K562 (cell line): ENCODE measurements at places on chromosomes 12 and 14. TPM values are rescaled to one million over a fixed set of nuclear protein-coding genes. Genes with fewer than 3 reads are reported as not detected.

The ADAM20 gene
- not detected in 2 replicates for polyA plus RNA-seq

The SINHCAF gene
- polyA plus RNA-seq = 76.8 and 105 TPM in 2 replicates

The VWF gene
- polyA plus RNA-seq = not detected in 2 replicates

The CCDC177 gene
- polyA plus RNA-seq = not detected in 2 replicates

The FAR2 gene
- 5.0 and 6.6 TPM in 2 replicates for polyA plus RNA-seq

The NELL2 gene
- 0.45 and 1.6 TPM in 2 replicates for polyA plus RNA-seq

DNA sequence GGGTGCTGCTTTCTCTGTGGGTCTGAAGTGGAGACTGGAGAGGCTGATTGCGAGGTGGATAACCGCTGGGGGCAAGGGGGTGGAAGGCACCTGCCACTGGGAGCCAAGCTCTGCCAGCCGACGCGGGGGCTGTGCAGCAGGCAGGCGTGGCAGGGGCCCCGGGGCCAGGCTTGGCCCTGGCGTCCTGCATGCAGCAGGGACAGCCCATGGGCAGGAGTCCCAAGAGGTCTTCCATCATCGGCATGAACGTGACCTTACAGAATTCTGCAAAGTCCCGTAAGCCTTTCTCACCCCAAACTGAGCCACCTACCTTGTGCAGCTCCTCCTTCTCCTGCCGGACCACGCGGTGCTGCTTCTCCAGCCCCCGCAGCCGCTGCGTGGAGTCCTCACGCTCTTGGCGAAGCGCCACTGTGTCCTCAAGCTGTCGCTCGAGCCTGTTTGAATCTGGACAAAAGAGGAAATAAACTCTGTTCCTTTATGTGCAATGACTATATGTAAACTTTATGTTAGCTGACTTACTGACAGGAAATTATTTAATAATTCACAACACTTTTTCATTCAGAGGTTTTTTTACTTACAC lies 51.3 kb downstream of the AMN start:
- H3K27me3 ChIP-seq = no peaks in the 10 kb centered on the region
- H3K4me3 ChIP-seq = no peak overlapping the region
- peaks cover 51% of the 10 kb centered on the region; the same call in 2 of the 3 replicates for H3K36me3 ChIP-seq
- no peak for DNase-seq

DNA sequence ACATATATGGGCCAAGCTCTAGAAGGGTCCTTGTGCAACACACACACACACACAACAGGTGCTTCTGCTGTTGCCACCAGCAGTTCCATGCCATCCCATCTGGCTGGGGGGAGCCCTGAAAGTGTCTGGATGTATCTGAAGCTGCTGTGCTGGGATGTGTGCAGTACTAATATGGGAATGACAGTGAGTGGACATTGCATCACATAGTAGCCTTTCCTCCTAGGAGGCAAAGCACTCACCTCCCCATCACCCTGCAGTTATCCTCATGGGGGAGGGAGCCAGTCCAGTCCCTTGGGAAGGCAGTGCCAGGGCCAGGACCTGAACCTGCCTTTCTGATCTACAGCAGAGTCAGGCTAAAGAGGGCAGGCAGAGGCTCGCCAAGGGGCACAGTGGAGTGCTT lies 208.9 kb downstream of the CACNA1C start:
- H3K27me3 ChIP-seq = no peaks in the 10 kb centered on the region; the same call in 1 of the 2 replicates
- H3K4me3 ChIP-seq = no peak overlapping the region
- no peaks in the 10 kb centered on the region for H3K4me1 ChIP-seq
- no peak overlapping the region for H3K27ac ChIP-seq
- DNase-seq = no peak

- H3K27ac ChIP-seq = peak overlapping the region; percentile 6; the same call in 1 of the 3 replicates
- no peaks in the 10 kb centered on the region for H3K27me3 ChIP-seq
- H3K4me3 ChIP-seq = no peak overlapping the region
- H3K4me1 ChIP-seq = peaks cover 23% of the 10 kb centered on the region
Observed at GRCh38 chr12:113208041-113208934, 13.0 kb upstream of the TPCN1 start.

DNA sequence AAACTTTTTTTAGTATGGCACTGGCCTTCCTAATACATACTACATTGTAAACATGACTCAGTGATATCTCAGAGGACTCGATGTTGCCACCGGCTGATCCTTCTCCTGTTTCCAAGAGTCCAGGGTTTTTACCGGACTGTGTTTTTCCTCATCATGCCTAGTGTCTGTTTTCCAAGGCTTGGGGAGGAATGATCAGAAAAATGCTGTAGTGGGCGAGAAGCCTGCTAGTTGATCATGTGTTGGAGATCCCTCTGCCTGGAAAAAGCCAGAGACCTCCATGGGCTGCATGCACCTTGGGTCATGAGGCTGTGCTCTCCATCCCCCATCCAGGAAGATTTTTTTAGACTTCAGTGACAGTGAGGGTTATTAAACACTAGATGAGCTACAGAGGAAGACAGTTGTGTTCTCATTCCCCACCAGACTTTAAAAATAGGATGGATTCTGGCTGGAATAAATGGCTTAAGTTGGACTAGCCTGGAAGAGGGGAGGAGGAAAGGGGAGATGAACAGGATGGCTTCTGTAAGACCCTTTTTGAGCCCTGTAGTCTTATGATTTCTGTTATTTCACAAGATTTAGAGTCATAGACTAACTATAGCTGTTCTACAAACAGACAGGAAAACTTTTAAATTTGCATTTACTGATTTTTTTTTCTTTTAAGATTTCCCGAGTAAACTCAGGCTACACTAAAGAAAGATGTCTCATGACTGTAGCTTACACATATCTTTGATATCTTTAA lies 145.7 kb downstream of the SAMD4A start:
- H3K27ac ChIP-seq = no peak overlapping the region
- no peak overlapping the region for H3K4me3 ChIP-seq
- no peak for DNase-seq
- 0 out of 2 replicates have a peak, but pooled peaks cover 1% of the 10 kb centered on the region for H3K4me1 ChIP-seq
- peaks cover 18% of the 10 kb centered on the region; the same call in 2 of the 3 replicates for H3K36me3 ChIP-seq

DNA sequence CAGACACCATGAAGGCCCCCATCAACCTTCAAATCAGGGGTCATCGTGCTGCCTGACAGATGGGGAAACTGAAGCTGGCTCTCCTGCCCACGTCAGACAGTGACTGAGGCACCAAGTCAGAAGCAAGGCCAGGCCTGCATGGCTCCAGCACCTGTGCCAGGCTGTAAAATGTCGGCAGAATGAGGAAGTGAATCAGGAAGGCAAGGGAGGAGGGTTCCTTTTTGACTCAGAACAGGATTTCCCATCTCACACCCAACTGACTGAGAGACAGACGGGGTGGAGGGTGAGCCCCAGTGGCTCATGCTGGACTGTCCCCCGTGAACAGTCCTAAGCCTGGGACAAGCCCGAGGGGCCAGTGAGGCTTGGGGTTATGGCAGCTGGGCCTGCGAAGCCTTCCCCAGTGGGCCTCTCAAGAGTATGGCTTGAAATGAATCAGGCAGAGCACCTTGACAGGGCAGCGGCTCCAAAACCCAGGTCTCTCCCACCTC lies 20.9 kb downstream of the SYNE3 start:
- H3K36me3 ChIP-seq = no peaks in the 10 kb centered on the region
- no peaks in the 10 kb centered on the region for H3K4me1 ChIP-seq
- DNase-seq = no peak
- no peak overlapping the region for H3K27ac ChIP-seq
- H3K4me3 ChIP-seq = no peak overlapping the region

DNA sequence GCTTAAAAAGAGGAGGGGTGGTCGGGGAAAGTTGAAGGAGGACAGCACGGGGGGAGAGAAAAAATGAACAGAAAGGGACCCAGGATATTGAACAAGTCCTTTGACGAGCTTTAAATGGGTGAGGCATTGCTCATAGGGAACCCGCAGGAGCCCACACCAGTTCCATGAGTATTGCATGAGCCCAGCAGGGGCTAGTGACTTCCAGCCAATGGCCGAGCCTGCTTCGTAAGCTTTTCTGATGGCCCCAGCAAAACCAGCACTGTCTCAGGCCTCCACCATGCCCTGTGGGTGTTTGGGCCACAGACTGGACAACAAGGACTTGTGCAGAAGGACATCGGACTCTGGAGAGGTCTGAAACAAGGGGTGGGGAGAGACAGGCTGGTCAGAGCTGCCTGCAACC lies 109.5 kb downstream of the ZFP36L1 start:
- H3K4me3 ChIP-seq = no peak overlapping the region
- H3K36me3 ChIP-seq = no peaks in the 10 kb centered on the region
- no peaks in the 10 kb centered on the region for H3K4me1 ChIP-seq

GRCh38 chr14:95141684-95142083 lies 15.6 kb downstream of the DICER1 start:
- H3K36me3 ChIP-seq = peaks cover 3% of the 10 kb centered on the region; the same call in 1 of the 3 replicates
- no peak for DNase-seq
- no peaks in the 10 kb centered on the region for H3K27me3 ChIP-seq
- H3K4me3 ChIP-seq = no peak overlapping the region
- H3K4me1 ChIP-seq = no peaks in the 10 kb centered on the region
- no peak overlapping the region for H3K27ac ChIP-seq

DNA sequence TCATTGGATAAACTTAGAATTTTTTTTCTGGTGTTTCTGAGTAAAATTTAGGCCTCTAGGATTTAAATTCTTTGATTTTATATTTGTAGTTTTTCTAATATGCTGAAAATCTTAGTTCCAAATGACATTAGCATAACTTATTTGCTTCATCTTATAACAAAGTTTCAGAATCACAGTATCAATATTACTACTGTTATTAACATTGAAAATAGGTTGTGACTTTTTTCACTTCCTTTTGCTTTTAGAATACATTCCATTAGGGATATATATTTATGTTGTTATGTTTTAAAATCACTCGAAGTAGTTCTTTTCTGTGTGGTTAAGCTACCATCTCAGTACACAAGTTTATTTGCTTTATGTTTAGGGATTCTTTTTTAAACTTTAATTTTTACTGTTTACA lies 12.8 kb downstream of the RAB3IP start:
- no peaks in the 10 kb centered on the region for H3K27me3 ChIP-seq
- H3K4me1 ChIP-seq = no peaks in the 10 kb centered on the region
- no peak overlapping the region for H3K4me3 ChIP-seq
- no peak for DNase-seq

- no peak overlapping the region for H3K4me3 ChIP-seq
- H3K4me1 ChIP-seq = no peaks in the 10 kb centered on the region
- no peaks in the 10 kb centered on the region for H3K27me3 ChIP-seq
- H3K36me3 ChIP-seq = no peaks in the 10 kb centered on the region
Observed at GRCh38 chr12:31203261-31203660, 122.7 kb downstream of the SINHCAF start.

GRCh38 chr12:65854629-65855028 lies 30.3 kb downstream of the HMGA2 start:
- no peaks in the 10 kb centered on the region for H3K4me1 ChIP-seq
- DNase-seq = no peak
- H3K36me3 ChIP-seq = no peaks in the 10 kb centered on the region
- H3K27ac ChIP-seq = no peak overlapping the region
- H3K4me3 ChIP-seq = no peak overlapping the region
- no peaks in the 10 kb centered on the region for H3K27me3 ChIP-seq

DNA sequence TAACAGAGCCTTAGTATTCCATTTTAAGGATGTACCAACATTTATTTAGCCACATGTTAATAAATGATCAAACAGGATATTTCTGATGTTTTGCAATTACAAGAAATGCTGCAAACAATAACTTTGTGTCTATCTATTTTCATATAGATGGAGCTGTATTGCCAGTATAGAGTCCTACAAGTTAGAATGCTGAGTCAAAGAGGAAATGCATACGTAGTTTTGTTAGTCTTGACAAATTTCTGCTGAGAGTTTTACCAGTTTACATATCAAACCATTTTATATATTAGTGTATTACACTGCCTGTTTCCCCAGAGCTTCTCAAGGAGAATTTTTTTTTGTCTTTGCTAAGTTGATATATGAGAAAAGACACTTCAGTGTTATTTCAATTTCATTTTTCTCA lies 541.7 kb downstream of the SLC16A7 start:
- peak overlapping the region; percentile 43; the same call in 1 of the 3 replicates for H3K27ac ChIP-seq
- H3K27me3 ChIP-seq = no peaks in the 10 kb centered on the region
- H3K4me1 ChIP-seq = no peaks in the 10 kb centered on the region
- no peak for DNase-seq
- no peaks in the 10 kb centered on the region for H3K36me3 ChIP-seq

- H3K36me3 ChIP-seq = no peaks in the 10 kb centered on the region
- no peaks in the 10 kb centered on the region for H3K27me3 ChIP-seq
- no peak for DNase-seq
Observed at GRCh38 chr12:76220980-76221379, 127.2 kb downstream of the BBS10 start.

DNA sequence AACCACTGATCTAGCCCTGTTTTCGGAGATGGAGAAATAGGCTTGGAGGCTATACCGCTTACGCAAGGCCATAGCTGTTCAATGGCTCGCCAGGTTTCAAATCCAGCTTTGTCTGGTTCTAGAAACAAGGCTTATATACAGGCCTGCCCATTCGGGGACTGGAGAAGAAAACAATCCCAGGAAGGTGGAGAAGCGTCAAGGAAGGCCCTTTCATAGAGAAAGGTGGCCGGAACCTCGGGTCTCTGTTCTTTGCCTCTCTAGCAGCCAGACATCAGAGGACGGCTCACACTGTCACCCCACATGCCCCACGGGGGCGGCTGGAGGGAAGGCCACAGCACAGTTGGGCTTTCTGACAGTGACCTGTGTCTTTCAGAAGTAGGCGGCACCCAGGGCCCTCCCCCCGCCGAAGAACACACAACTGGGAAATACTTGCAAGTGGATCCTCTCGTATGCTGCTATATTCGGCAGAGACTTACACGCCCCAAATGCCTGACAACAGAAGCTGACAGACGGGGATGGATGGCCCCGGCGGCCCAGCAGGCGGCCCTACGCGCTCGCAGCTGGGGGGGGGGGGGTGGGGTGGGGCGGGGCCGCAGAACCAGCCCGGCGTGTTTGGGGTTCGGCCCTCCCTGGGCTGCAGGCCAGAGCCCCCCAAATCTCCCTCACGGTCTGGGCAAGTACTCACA lies 4.5 kb upstream of the SETD1B start:
- H3K36me3 ChIP-seq = peaks cover 33% of the 10 kb centered on the region
- H3K4me1 ChIP-seq = peaks cover 40% of the 10 kb centered on the region
- peak overlapping the region; percentile 80 for H3K4me3 ChIP-seq

DNA sequence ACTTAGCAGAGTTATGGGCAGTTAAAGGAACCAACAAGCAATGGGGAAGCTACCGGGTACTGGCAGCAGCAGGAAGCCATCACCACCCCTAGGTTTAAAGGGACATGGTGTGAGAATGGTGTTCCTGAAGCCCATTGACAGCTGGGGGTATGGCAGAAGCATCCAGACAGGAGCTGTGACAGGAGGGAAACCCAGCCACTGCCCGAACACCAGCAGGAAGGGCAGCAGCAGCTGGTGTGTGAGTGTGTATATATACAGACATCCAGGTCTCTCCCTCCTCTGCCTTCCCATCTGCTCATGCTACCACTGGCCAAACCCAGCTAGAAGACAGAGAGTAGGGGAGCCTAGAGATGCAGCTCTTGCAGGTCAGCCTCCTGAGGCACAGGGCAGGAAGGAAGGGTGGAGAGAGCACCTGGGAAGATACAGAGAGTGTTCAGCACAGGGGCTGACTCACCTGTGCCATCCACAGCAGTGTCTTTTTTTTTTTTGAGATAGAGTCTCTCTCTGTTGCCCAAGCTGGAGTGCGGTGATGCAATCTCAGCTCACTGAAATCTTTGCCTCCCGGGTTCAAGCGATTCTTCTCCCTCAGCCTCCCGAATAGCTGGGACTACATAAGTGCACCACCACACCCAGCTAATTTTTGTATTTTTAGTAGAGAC lies 9.2 kb upstream of the ADCK1 start:
- no peaks in the 10 kb centered on the region for H3K27me3 ChIP-seq
- H3K4me1 ChIP-seq = no peaks in the 10 kb centered on the region; the same call in 1 of the 2 replicates
- no peaks in the 10 kb centered on the region for H3K36me3 ChIP-seq
- H3K4me3 ChIP-seq = no peak overlapping the region
- no peak for DNase-seq
- no peak overlapping the region for H3K27ac ChIP-seq

- H3K36me3 ChIP-seq = no peaks in the 10 kb centered on the region
- DNase-seq = no peak
- H3K27ac ChIP-seq = no peak overlapping the region
- H3K4me1 ChIP-seq = no peaks in the 10 kb centered on the region
Observed at GRCh38 chr14:79491161-79491560, 720.1 kb downstream of the DIO2 start.
